ENCODE measurements at places on chromosomes 5 and 9.

DNA sequence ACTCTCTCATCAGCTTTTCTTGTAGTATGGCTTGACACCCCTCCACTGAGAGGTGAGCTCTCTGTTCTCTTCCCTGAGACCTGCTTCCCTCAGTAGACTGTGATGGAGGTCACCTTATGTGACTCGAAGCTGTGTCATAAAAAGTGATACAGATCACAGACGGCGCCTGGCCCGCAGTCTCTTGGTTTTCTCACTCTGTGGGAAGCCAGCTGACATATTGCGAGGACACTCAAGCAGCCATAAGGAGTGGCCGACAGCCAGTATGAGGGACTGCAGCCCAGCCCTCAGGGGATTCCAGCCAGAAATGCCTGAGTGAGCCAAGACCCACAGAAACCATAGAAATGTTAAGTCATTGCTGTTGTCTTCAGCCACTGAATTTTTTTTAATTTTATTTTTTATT is 38.0 kb downstream of the GADD45G start:
- no peak for DNase-seq

- DNase-seq = no peak
These were observed 8.9 kb downstream of the NR2F1-AS1 start for GRCh38 chr5:93572101-93572607.

GRCh38 chr5:81212211-81212751 is 20.8 kb upstream of the CKMT2 start:
- no peak for DNase-seq

DNA sequence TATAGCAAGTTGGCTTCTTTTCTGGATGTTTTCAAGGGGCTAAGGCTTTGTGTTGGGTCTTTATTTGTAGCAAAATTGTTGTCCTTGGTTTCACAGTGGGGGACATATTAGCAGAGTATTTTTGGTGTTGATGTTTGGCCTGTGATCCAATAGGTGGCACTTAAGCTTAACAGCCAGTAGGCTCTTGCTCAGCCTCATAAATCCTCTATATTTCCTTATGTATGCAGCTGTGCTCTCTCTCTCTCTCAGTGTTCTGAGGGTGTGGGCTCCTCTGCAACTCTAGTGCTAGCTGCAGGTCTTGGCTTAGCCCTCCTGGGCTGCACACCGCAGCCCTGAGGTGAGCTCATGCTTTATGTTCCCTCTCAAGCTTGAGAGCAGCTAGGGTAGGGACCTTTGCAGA is 195.0 kb upstream of the GHR start:
- no peak for DNase-seq

GRCh38 chr9:34636791-34637355 is 714 bp downstream of the SIGMAR1 start:
- DNase-seq = no peak

DNA sequence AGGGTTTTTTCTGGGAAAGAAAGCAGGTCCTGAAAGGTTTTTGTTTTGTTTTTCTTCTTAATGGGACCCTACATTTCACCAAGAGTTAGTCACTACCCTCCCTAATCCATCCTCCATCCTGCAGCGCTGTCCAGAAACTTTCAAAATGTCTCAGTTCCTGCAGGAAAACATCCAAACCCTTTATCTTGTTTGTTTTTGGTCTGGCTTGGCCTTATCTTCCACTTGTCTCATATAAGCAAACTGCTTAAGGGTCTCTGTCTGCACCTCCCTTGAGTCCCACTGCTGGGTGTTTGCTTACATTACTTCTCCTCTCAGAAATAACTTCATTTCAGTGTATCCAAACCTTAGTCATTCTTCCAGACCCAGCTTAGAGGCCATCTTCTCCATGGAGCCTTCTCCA is 11.0 kb upstream of the TRAF1 start:
- DNase-seq = no peak

DNA sequence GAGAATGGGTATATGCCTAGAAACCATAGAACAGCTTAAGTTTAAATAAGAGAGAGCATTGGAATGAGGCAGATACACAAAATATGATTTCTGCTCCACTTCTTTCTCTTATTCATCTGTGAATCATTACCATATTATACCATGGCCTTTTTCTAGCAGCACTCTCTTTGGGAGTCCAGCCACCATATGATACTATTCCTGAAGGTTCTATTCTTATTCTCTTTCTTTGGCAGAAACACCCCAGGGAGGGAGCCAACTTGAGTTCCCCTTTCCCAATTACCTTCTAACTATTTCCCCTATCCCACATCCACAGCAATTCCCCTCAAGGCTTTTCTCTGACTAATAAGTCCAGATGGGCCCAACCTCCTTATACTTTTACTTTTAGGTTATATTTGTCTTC is 55.9 kb downstream of the NDUFAF2 start:
- no peak for DNase-seq

- no peak for DNase-seq
These were observed 14.4 kb downstream of the GLDC start for GRCh38 chr9:6631207-6631512.

DNA sequence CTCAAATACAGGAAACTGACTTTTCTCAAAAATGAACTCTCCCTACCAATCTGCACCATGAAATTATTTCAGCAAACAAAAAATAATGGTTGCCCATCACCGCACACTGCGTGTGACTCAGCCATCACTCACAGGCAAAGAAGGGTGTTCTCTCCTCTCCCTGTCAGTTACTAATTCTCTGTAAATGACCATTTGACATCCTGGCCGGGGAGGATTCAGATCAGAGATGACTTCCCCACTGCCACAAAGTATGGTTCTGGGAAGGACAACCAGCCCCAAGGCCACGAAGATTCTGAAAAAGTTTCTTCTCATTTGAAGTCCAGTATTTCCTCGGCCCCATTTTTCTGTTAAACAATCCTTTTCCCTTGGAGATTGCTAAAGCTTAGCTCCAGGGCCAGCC is 199.4 kb downstream of the AUH start:
- no peak for DNase-seq

GRCh38 chr9:122367065-122367464 is 3.8 kb upstream of the PTGS1 start:
- no peak for DNase-seq

GRCh38 chr9:75941577-75942311 is 51.3 kb downstream of the PCSK5 start:
- no peak for DNase-seq

DNA sequence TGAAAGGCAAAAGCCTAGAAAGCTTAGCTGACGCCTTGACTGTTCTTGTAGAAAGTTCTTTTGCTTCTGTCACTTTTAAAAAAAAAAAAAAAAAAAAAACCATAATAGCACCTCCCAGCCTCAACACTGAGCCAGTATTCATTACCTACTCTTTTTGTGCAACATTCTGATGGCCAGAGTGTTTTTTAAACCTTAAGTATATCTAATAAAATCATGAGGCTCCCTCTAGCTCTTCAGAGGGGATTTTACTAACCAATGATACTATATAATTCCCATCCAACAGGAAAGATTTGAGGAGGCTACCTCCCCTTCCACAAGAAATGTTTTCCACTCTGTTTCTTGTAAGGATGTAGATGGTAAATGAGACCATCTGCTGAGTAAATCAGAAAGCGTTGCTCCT is 3.9 kb downstream of the BNC2 start:
- DNase-seq = no peak

DNA sequence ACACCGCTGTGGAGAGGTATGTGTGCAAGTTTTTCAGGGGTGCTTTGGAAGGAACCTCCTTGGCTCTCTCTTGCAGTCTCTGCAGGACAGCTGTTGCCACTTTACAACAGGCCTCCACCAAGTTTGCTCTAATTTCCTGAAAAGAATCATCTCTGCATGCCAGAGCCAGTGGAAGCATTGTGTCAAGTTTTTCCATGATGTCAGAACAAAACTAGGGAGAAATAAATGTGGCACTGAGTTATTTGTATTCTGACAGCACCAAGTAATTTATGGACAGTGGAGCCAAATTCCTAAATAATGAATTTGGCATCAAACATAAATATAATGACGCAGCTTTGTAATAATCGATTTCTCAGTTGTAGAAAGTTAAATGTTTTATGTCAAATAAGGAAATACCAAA is 146.9 kb downstream of the KIAA0825 start:
- no peak for DNase-seq

DNA sequence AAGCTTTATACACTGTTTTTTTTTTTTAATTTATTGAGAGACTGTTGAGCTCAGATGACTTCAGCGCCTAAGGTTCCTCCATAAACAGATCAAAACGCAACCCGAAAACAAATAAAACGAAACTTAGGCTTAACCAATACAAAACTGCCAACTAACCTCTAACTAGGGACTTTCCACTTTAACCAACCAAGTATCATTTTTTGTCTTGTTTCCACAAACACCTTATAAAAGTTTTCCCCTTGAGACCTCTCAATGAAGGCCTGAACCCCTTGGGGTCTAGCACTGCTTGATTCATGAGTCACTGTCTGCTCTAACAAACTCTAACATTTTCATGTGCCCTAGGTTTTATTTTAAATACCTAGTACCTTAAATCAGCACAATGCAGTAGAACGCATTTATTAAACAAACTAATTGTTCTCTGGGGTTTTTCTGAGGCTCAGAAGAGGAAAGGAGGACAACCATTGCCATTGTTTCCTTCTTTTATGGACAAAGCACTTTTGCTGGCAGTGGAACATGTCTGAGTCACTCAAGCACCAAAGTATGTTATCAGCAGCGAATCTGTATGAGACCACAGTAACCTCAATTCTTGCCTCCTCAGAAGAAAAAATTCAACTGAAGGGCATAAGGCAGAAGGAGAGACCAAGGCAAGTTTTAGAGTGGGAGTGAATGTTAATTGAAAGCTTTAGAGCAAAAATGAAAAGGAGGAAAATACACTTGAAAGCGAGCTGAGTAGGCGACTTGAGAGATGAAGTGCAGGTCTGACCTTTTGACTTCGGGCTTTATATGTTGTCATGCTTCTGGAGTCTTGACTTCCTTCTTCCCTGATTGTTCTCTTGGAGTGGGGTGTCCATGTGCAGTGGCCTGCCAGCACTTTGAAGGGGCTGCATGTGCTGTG is 97.7 kb upstream of the HCN1 start:
- no peak for DNase-seq

GRCh38 chr9:126331964-126332748 is 5.5 kb downstream of the MVB12B start:
- DNase-seq = no peak

GRCh38 chr9:16316456-16316855 is 554.0 kb downstream of the BNC2 start:
- DNase-seq = no peak

DNA sequence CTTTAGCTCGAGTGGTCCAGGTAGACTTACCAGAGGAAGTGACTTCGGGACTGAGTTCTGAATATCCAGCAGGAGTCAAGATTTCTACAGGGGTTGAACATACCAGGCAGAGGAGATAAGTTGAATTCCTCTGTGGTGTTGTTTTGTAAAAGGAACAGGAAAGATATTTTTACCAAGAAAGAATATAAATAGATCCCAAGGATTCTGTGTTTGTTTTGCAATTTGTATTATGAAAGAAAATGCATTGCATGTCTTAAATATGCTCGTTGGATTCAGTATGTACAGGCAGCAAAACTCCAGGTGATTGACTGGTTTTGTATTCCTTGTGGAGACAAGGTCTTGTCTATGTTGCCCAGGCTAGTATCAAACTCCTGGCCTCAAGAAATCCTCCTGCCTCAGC is 197.8 kb downstream of the FRMD3 start:
- DNase-seq = no peak

DNA sequence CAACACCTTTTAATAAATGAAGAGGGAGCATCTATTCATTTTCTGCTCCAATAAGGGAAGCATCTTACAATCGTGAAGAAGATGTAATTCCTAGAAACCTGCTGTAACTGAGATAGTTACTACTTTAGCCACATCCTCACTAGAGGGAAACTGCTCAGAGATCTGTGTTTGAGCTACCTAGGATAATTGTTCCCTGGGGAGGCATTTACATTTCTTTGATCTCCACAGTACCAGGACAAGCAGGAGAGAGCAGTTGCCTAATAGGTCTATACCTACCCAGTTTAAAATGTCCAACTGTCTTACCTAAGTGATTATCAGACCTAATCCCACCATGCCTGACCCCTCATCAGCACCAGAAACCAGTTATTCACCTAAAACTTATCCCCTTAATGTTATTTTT is 196.9 kb downstream of the TUSC1 start:
- no peak for DNase-seq

DNA sequence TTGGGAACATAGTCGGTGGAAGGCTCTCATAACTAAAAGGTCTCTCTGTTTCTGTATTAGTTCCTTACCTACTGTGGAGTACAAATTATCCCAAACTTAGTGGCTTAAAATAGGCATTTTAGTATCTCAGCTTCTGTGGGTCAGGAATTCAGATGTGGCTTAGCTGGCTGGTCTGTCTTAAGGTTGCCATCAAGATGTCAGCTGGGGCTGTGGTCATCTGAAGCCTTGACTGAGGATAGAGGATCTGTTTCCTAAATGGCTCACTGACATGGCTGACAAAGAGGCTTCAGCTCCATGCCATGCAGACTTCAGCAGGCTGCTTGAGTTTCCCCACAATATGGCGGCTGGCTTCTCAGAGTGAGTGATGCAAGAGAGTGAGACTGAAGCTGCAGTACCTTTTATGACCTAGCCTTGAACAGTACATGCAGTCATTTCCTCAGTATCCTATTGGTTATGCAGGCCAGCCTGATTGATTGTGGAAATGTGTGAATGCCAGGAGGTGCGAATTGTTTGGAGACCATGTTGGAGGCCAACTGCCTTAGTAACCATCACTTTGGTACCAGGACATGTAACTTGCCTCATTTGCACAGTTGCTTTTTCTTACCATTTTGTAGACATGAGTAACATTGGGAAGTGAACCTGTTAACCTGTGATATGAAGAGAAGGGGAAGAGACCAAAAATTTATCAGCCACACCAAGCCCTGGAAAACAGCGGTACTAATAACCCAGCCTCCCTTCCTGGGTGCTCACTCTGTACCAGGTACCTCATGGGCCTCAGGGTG is 152.8 kb upstream of the IER5L start:
- DNase-seq = no peak

DNA sequence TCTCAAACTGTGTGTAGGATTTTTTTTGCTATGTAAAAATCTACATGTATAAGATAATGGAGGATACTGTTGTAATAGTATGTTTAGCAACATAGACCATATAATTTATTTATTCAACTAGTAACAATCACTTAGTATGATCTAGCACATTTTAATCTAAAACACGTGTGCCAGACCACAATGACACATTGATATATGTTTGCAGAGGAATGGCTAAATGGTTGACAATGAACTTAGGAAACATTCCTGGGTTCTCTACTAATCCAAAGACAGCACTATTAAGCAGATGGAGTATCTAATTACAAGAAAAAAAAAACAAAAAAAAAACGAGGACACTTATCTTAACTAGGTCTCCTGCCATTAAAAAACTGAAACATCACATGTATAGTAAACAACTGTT is 261.7 kb upstream of the PAPPA start:
- DNase-seq = no peak

GRCh38 chr5:61673007-61673735 is 341.1 kb downstream of the ZSWIM6 start:
- no peak for DNase-seq

DNA sequence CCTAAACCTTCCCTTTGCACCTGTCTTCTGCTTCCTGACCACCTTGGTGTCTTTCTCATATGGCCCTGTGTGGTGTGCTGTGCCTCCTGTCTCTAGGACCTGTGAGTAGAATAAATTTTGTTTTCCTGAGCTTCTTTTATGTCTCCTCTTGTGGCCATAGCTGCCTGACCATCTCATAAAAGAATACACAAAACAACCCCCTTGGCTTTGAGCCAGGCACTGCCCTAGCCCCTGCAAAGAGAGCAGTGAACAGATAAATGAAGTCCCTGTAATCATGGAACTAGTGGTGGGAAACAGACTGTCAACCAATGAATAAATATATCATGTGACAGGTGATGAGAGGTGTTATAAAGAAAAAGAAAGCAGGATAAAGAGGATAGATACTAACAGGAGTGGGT is 485.1 kb downstream of the CSNK1G3 start:
- DNase-seq = no peak

All from activated CD8-positive, alpha-beta memory T cell treated with anti-CD3 and anti-CD28 coated beads for 4 hours (primary cell).